ENCODE measurements at places on chromosomes 4 and X.

DNA sequence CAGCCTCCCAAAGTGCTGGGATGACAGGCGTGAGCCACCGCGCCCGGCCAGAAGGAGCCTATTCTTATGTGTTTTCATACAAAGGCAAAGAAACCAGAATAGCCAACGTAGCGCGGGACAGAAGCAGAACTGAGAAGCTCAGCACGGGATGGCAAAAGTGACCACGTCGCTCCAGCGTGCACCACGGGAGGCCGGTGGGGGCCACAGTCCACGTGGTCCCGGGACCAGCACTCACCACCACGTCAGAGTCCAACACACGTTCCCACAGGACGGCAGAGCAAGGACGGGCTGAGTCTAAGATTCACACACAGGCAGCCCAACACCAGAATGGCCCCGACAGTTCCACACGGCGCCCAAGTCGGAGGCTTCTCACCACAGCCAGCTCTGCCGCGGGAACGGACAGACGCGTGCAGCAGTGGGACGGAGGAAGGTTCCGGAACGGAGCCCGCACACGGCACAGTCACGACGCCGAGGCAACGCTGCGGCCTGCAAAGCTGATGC lies 18.8 kb upstream of the GTPBP6 start:
- no peaks in the 10 kb centered on the region for H3K4me1 ChIP-seq
- no peaks in the 10 kb centered on the region for H3K36me3 ChIP-seq
- DNase-seq, result no peak
- no peak overlapping the region for H3K4me3 ChIP-seq
- no peak overlapping the region for H3K27ac ChIP-seq

- DNase-seq, result no peak
- no peak overlapping the region for H3K4me3 ChIP-seq
- no peaks in the 10 kb centered on the region for H3K27me3 ChIP-seq
- H3K36me3 ChIP-seq, result no peaks in the 10 kb centered on the region
- H3K4me1 ChIP-seq, result no peaks in the 10 kb centered on the region
- H3K27ac ChIP-seq, result no peak overlapping the region
These were observed 36.9 kb upstream of the ANKRD50 start for GRCh38 chr4:124749421-124749820.

- DNase-seq, result no peak
- peaks cover 10% of the 10 kb centered on the region for H3K4me1 ChIP-seq
- peaks cover 7% of the 10 kb centered on the region for H3K27me3 ChIP-seq
- H3K36me3 ChIP-seq, result no peaks in the 10 kb centered on the region
- H3K4me3 ChIP-seq, result no peak overlapping the region
These were observed 3.5 kb upstream of the FGFR3 start for GRCh38 chr4:1789552-1789951.

- no peak for DNase-seq
- H3K27me3 ChIP-seq, result no peaks in the 10 kb centered on the region
- no peaks in the 10 kb centered on the region for H3K4me1 ChIP-seq
- H3K36me3 ChIP-seq, result no peaks in the 10 kb centered on the region
- no peak overlapping the region for H3K27ac ChIP-seq
These were observed 7.7 kb upstream of the ADGRL3 start for GRCh38 chr4:61192392-61192791.

- no peaks in the 10 kb centered on the region for H3K4me1 ChIP-seq
- no peaks in the 10 kb centered on the region for H3K36me3 ChIP-seq
- H3K4me3 ChIP-seq, result no peak overlapping the region
- peak overlapping the region; percentile 85 for H3K27ac ChIP-seq
- peak; percentile 76 for DNase-seq
These were observed 94.4 kb downstream of the SOWAHB start for GRCh38 chr4:76803522-76803921.

- DNase-seq, result no peak
- H3K36me3 ChIP-seq, result no peaks in the 10 kb centered on the region
- H3K27me3 ChIP-seq, result peaks cover 44% of the 10 kb centered on the region
- H3K4me3 ChIP-seq, result no peak overlapping the region
- no peak overlapping the region for H3K27ac ChIP-seq
These were observed 49.6 kb upstream of the ATXN3L start for GRCh38 chrX:13369256-13370030.

GRCh38 chrX:150455215-150455608 lies 92.1 kb downstream of the MAMLD1 start:
- H3K4me3 ChIP-seq, result no peak overlapping the region
- H3K27me3 ChIP-seq, result peaks cover 5% of the 10 kb centered on the region
- DNase-seq, result no peak
- no peaks in the 10 kb centered on the region for H3K4me1 ChIP-seq
- no peak overlapping the region for H3K27ac ChIP-seq
- H3K36me3 ChIP-seq, result no peaks in the 10 kb centered on the region

DNA sequence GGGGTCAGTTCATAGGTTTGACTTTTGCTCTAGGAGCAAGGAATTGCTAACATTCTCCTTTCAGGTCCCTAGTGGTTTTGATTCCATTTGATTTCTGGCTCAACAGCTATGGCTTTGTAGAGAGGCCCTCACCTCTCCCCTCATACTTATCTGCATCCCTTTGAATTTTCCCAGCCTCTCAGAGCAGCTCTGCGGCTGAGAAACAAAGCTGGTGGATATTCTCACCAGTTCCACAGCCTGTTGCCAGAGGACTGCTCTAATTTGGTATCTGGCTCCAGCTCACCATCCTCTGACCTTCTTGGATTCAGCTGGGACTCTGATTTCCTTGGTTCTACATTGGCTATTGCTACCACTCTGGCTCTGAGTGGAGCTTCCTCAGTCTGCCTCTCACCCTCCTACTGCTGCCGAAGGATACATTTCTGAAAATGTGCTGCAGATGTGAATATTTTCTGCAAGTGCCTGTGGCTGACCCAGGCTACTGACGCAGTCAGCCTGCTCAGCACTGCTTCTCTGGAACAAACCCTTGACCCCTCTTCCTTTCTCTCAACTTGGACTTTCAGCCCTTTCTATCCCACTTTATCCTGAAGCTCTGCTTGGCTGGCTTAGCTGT lies 110.9 kb upstream of the ENPEP start:
- H3K36me3 ChIP-seq, result no peaks in the 10 kb centered on the region
- no peak overlapping the region for H3K4me3 ChIP-seq
- DNase-seq, result no peak
- no peak overlapping the region for H3K27ac ChIP-seq
- H3K4me1 ChIP-seq, result no peaks in the 10 kb centered on the region
- no peaks in the 10 kb centered on the region for H3K27me3 ChIP-seq
